ENCODE measurements at places on chromosomes 5 and 9. TPM values are rescaled to one million over a fixed set of nuclear protein-coding genes. Genes with fewer than 3 reads are reported as not detected.

DNA sequence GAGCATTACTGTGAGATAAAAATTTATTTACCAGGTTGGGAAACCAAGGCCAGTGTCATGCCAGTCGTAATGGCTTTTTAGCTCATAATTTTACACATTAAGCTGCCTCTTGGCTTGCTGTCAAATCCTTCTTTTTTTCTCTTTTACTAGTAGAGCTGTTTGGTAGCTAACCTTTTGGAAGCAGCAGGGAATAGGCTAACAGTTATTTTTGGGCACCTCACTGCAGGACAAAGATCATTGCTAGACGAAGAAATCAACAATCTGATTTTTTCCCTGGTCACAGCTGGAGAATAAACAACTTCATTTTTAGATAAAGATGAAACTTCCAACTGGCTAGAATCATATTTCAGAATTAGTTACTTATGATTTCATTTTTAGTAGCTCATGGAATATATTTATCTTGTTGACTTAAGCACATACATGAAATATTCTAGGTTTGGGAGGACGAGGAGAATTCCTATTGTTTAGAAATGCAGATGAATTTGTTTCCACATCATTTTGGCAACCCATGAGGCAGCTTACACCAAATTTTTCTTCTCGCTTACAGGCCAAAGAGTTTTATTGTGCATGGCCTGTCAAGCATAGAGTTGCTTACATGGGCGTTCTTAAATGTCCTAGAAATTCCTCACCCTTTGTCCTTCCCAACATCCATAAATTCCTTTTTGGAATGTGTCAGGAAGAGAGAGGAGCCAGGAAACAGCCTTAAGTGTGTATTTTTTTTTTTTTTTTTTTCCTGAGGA, 19.6 kb downstream of the TNC start:
- peak; percentile 88 for DNase-seq

DNA sequence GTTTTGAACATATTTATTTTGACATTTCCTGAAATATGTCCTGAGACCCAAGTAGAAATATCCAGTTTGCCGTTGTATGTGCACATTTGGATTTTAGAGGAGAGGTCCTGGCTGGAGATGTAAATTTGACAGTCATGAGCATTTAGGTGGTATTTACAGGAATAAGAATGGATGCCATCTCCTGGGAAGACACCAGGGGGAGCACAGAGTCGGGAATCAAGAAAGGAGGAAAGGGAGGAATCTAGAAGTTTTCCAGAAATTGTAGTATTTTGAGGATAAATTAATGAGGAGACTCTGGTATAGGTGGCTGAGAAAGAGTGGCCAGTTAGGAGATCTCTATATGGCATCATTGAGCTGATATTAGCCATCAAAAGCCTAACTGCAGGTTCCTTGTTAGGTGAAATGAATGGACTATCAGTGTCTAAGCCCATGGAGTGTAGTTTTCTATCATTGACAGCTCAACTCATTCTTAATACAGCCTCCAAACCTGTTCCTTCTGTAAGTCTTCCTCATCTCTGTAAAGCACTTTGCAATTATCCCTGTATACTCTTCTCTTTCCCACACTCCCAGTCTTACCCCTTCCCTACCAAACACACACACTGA, 7.2 kb downstream of the GAPT start:
- DNase-seq = peak; percentile 67

GRCh38 chr5:116032094-116032517, at the start of gene ARL14EPL:
ARL14EPL (plus strand) TSS chr5:116032472; CDS start chr5:116051466, 18,994 bp downstream.
- DNase-seq = peak; percentile 80

GRCh38 chr5:162410365-162410764, 342.8 kb downstream of the GABRG2 start:
- no peak for DNase-seq

GRCh38 chr9:13020146-13021040, 245.6 kb downstream of the LURAP1L start:
- peak; percentile 84 for DNase-seq

LCN9 gene
- polyA plus RNA-seq = not detected

FOXD4 gene
- polyA plus RNA-seq = 0.53 TPM

PROB1 gene
- 0.33 TPM for polyA plus RNA-seq

SLC34A1 gene
- 0.02 TPM for polyA plus RNA-seq

GRCh38 chr5:139368613-139369012, 14.5 kb downstream of the SLC23A1 start:
- DNase-seq = no peak

- DNase-seq = no peak
Observed at GRCh38 chr5:14977058-14977685, 105.6 kb upstream of the ANKH start.

TMEM232 gene
- 5.0 TPM for polyA plus RNA-seq

Measured in lung (tissue), 17 donors.